ENCODE measurements at places on chromosomes 7 and 10.

GRCh38 chr10:29634764-29635625, at the start of gene SVIL:
SVIL (minus strand) TSS chr10:29634971; CDS start chr10:29555058, 79,913 bp downstream.
- DNase-seq, result no peak

GRCh38 chr10:7082967-7083366, 327.9 kb downstream of the SFMBT2 start:
- DNase-seq, result no peak

DNA sequence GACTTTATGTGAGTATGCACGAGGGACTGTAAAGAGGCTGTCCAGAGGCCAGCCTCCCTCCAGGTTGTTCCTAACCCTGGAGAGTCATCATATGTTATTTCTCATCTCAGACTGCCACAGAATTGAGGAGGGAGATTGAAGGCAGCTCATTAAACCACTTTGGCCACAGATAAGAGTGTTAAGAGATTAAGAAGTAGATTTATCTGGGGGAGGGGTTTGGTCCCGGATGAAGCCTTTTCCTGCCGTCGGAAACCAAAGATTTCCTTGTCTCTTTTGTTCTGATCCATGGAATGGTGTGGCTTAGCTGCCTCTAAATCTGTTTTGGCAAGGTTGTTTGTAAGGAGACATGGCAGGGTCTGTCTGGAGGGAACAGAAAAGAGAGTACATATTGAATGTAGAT, 338.8 kb downstream of the AUTS2 start:
- no peak for DNase-seq

- DNase-seq, result peak; percentile 5
Observed at GRCh38 chr7:46215987-46216567, 295.0 kb upstream of the IGFBP3 start.

DNA sequence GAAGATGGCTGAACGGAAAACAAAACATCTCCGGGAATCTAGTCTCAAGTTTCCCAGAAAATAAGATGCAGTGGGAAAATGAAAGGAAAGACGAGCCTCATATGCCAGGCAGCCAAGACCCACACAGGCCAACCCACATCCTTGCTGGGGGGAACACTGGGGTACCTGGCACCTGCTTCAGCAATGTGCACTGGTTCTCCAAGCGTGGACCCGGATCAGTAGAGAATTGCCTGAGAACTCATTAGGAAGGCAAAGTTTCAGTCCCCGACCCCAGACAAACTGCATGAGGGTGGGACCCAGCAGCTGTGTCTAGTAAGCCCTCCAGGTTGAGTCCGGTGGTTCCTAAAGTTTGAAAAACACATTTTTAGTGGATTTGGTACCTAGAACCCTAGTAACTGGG, 18.4 kb downstream of the FAM53B start:
- no peak for DNase-seq

- no peak for DNase-seq
Observed at GRCh38 chr7:109637428-109637990, 1067.8 kb downstream of the DNAJB9 start.

DNA sequence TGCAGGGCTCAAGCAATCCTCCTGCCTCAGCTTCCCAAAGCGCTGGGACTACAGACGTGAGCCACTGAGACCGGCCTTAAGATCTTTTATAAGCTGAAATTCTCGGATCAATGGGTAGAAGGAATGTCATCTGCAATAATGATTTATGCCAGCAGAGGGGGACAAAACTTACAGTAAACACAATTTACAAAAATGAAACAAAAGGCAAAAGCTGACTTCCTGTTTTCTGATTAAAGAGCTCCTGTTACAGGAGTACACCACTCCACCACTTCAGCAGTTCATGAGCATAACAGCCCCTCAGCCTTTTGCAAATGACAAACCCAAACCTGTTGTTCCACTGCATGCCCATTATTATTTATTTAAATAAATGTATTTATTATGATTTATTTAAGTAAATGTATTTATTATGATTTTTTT, 88.5 kb upstream of the ATP6V0A4 start:
- DNase-seq, result peak; percentile 52

DNA sequence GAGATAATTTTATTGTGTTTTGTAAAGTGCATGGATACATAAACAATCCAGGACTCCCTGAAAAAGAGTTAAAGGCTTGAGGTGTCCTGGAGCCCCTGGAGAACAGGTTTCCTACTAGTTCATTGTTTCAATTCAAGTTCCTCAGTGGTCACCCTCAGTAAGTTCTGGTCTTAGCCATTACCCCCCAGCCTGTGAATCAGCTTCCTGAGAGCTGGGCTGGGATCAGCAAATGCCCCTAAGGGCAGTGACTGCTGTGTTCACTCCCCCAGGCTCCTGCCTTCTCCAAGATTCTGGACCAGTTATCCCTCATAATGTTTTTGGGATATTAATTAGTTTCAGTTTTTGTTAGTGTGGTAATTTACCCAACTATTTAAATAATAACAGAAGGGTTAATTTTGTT, 151.6 kb upstream of the PRSS58 start:
- DNase-seq, result no peak

DNA sequence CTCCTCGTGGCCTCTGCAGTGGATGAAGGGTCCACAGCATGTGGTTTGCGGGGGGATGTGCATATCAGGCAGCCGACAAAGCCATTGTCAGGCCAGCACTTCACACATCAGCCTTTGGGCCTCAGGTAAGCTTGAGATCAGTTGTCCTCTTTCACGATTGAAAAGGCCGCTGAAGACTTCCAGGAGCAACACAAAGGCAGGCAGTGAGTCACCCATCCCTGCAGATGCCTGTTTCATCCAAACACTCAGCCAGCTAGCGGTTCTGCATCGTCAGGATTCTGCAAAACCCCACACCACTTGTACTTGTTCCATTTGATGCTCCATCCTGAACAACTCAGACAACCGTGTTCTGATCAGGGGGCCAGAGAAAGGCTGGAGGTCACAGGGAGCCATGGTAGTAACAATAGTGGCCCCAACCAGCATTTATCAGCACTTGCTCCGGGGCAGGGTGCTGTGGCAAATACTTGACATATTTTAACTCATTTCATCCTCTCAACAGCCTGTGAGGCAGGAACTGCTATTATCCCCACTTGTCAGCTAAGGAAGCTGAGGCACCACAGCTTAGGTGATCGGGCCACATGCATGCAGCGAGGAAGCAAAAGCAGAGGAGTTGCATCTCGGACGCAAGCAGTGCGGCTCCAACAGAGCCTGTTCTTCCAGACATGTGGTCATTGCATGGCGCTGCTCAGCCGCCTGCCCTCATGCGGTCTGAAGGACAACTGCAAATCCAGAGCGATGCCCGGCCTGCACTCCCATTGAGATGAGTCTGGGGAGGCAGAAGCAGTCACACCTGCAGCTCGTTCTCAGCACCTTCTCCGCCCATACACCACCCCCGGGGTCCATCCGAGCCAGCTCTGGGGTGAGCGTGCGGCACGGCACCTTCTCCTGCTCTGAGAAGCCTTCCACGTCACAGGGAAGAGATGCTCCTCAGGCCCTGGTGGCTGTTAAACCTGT, 144.9 kb downstream of the PAXIP1 start:
- DNase-seq, result no peak

GRCh38 chr7:142860968-142861367, 6.1 kb downstream of the EPHB6 start:
- no peak for DNase-seq

DNA sequence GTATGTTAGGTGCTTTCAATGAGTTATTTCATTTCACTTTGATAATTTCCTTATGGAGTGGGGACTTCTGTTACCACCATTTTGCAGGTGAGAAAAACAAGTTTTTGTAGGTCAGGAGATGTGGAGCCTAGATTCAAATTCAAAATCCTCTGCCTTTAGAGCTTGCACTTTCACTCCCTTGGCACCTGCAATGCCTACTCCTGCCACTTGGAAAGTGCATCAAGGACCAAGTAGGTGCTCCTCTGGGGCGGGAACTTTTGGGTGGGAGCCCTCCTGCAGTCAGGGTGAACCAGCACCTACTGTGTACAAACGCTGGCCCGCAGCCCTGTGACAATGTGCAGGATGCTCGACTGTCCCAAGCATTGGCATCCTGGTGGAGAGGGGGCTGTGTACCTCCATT, 199.0 kb downstream of the EMX2 start:
- no peak for DNase-seq

- DNase-seq, result no peak
Observed at GRCh38 chr10:3833046-3833445, 48.0 kb upstream of the KLF6 start.

- no peak for DNase-seq
Observed at GRCh38 chr7:15972862-15973275, 286.4 kb upstream of the MEOX2 start.

GRCh38 chr10:128058106-128058749, 68.0 kb downstream of the MKI67 start:
- DNase-seq, result no peak

DNA sequence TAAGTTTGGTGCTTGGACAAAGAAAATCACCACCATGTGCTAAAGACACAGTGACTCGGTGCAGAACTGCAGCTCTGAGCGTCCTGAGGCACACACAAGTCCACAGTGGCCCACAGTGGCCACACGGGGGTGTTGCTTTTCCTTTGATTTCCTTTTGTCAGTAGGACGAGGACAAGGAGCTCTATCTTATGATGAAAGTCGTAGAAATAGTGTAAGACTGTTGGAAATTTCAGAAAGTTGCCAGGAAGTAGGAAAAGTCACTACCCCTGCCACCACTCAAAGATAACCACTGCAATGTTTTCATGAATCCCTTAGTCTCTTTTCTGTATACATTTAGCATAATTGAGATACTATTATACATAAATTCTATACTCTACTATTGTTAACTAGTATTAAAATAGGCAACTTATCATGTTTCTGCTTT, 146.0 kb downstream of the TNS3 start:
- peak; percentile 35 for DNase-seq

GRCh38 chr7:2975821-2976371, 67.8 kb downstream of the CARD11 start:
- no peak for DNase-seq

DNA sequence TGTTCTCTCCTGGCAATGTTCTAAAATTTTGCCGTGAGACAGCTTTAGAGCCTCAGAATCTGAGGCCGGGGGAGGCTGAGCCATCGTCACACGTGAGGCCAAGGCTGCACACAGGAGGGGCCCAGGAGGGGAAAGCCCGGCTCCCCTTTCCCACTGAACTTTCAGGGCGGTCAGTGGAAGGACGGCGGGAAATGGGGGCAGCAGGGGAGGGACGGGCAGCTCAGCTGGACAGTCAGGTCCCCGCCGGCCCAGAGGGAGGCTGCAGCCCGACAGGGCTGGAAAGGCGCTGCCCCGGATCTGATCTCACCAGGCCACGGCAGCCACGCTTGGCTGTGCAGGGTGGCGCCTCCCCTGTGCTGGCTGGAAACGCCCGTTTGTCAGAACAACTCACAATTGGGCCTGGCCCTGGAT, 43.3 kb upstream of the ADGRA1 start:
- DNase-seq, result no peak

- DNase-seq, result no peak
Observed at GRCh38 chr7:142795339-142795863, 24.6 kb downstream of the PRSS2 start.

DNA sequence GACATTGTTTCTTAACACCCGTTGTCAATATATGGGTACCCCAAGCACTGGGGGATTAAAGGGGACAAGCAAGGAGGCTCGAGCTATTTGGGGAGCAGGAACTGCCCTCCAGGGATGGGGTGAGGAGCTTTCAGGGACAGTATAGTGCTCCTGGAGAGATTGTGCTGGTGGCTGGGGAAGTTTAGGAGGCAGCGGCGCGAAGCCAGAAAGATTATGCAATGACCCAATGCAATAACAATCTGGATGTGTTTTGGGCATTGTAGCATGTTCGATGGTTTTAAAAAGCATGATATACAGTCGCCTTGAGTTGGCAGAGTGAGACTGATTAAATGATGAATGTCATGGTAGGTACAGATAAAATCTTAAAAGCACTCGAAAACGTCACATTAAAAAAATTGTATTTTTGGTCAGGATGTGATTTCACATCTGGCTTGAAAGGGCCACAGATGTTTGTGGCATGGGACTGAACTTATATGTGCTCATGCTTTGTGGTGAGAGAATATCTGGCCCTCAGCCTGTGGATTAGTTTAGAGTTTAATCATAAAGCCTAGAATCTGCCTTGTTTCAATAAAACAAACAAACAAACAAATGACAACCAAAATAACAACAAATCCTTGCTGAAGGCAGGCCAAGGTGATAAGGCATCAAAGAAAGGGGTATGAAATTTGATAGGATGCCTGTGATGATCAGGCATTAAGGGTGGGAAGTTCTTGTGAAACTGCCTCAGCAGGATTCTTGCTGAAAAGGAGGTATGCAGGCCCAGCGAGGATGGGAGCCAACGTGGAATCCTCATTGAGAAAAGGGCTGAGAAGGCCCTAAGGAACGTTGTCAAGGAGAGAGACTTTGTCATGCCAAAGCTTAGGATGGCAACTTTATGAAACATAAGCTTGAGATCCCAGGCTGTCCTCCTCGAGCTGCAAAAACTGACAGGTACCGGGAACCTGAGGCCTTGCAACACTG, 417.1 kb upstream of the KLF6 start:
- DNase-seq, result no peak

DNA sequence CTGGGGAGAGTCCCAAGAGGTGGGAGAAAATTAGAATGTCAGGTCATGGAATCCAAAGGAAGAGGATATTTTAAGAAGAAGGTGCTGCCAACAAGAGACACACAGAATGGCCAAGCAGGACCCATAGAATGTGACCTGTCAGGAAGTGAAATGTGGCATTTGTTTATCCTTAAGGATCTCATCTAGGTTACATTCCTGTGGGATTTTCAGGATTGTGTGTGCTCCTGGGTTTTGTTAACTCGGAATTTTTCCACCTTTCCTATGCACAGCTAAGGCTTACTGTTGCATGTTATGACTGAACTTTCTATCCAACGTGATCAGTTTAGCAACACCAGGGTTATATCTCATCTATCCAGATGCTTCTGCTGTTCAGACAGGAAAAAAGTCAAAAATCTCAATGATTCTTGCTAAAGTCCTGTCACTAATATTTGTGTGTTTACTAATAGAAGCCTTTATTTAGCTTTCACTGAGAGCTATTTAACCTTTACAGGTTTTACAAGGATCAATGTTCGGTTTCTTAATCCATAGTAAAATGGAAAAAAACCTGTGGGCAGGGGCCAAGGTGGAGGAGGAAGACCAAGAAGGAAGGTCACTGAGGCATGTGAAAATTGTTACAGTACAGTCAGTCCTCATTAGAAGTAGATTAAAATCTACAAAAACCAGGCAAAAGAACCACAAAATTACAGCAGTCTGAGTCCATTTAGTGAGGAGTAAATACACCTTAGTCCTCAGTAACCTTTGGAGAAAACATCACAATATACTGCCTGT, 437.8 kb upstream of the NPVF start:
- DNase-seq, result no peak

GRCh38 chr7:135817583-135817982, 69.0 kb upstream of the FAM180A start:
- no peak for DNase-seq

GRCh38 chr10:89398003-89398749, 5.8 kb downstream of the IFIT1 start:
- no peak for DNase-seq

DNA sequence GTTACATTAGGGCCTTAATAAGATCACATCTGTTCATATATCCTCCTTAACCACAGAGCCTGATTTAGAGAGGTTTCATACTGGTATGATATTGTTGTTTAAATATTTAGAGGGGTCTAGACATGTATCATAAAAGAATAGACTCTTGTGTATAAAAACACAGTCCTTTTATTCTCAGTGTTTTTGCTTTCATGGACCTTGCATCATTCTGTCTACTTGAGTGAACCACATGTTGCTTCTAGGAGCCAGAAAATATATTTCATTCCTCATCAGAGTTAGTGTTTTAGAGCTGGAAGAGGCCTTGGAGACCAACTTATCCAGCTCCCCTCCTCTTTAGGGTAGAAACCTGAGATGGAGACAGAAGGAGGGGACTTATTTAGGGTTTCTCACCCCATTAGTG, 312.8 kb downstream of the LRMDA start:
- DNase-seq, result no peak

GRCh38 chr7:71615017-71615416, 483.1 kb downstream of the GALNT17 start:
- DNase-seq, result no peak
